ENCODE measurements at places on chromosomes 6 and 20.

- no peak for DNase-seq
Measured at GRCh38 chr20:44810061-44810390, 320 bp downstream of the RIMS4 start.

DNA sequence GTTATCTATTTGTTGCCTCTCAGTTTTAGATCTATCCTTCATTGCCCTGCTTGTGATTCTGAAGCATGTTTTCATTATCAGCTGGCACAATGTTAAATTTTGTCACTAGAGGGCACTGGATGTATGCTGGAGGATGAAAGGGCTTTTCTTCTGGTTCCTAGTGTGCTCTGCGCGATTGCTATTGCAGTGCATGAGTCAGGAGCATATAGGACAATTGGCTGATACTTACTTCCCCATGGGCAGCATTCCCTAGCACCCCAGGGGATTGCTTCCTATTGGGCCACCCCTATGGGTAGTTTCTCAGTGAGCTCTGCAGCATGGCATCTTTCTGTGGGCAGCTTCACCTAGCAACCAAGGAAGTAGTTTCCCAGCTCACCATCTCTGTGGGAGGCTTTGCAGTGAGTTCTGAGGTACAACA is 280.3 kb upstream of the SYNCRIP start:
- DNase-seq, result no peak

GRCh38 chr6:54193560-54193959 is 82.3 kb downstream of the MLIP start:
- no peak for DNase-seq

DNA sequence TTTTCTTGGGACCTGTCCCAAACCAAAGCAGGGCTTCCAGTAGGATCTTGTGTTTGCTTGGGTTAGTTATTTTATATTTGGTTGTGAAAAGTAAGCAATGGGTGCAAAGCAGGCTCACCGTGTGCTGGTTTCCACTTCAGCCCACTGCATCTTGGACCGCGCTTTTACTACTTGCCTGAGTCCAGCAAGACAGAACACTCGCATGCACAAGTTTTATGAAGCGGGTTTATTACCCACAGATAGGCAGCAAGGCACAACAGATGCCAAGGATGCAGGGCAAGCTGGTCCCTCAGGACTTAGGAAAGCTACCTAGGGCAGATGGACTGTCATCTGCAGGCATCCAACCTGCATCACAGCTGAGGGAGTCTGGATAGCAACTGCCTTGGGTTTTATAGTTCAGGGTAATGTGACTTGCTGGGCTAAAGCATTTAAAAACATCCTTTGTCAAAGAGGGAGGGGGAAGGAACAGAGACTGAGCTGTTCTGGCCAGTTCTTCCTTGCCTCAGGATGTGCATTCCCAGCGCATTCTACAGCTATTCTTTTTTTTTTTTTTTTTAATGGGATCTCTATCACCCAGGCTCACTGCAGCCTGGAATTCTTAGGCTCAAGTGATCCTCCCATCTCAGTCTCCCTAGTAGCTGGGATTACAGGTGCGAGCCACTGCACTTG is 18.5 kb downstream of the CITED2 start:
- DNase-seq, result no peak

DNA sequence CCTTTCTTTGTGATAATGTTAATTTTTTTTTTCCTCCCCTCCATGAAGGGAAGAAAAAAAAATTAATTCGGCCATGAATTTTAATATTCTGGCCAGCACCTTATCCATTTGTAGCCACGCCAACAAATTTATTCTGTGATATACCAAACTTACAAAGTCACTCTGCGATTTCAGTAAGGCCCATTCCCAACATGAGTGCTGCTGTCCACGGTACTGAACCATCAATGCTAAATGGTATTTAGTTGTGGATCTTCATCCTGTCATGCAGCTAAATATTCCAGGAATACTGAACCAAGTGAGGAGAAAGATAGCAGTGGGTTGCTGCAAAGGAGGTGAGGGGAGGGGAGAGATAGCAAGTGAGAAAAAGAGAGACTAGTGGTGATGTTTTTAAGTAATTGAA is 19.5 kb upstream of the RSPH4A start:
- DNase-seq, result no peak

DNA sequence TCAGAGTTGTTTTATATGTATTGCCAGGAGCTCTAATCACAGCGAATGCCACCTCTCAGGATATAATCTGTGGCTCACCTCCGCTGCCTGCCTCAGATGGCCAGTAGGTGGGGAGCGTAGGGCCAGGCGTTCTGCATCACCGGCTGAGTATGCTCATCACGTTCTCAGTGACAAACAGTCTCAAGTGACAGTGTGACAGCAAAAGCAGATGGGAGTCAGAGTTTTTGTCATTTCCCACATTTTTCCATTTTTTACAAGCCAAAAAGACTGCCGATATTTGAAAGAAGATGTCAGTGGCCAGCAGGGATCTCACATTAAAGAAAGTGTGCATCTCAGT is 208.7 kb downstream of the ALDH8A1 start:
- DNase-seq, result no peak

DNA sequence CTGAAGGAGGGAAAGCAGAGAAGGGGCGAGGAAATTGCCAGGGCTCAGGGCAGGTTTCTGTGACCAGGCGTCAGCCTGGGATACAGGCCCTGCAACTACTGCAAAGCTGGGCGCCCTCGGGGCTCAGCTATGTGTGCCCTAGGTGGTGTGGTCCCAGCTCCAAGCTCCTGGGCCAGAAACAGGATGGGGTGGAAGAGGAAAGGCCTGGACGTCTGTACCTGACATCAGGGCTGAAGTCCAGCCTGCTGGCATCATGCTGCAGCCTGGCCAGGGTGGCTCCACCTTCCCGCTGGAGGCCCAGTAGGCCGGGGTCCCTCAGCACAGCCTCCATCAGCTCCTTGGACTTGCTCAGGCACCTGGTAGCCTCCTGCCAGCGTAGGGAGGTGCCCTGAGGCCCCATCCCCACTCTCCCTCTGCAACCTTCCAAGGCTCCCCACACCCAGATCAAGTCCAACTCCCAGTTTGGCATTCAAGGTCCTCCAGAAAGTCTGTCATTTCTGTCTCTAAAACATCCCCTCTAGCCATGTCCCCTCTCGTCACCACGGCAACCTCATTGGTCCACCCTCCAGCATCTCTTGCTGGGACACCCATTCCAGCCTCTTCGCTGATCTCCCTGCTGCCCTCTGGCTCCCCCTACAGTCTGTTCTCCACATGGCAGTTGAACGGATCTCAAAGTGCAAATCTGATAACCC is 38.2 kb downstream of the KIAA1755 start:
- no peak for DNase-seq

- no peak for DNase-seq
Measured at GRCh38 chr20:2759603-2760296, 40.7 kb downstream of the CPXM1 start.

DNA sequence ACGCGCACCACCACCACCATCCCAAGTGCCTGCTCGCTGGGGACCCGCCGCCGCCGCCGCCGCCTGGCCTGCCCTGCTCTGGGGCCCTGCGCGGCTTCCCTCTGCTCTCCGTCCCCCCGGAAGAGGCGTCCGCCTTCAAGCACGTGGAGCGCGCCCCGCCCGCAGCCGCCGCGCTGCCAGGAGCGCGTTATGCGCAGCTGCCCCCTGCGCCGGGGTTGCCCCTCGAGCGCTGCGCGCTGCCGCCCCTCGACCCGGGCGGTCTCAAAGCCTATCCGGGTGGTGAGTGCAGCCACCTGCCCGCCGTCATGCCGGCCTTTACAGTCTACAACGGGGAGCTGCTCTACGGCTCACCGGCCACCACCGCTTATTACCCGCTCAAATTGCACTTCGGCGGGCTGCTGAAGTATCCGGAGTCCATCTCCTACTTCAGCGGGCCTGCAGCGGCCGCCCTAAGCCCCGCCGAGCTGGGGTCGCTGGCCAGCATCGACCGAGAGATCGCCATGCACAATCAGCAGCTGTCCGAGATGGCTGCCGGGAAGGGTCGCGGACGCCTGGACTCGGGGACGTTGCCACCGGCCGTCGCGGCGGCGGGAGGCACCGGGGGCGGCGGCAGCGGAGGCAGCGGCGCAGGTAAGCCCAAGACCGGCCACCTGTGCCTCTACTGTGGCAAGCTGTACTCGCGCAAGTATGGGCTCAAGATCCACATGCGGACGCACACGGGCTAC is 7.2 kb downstream of the PRDM13 start:
- no peak for DNase-seq

DNA sequence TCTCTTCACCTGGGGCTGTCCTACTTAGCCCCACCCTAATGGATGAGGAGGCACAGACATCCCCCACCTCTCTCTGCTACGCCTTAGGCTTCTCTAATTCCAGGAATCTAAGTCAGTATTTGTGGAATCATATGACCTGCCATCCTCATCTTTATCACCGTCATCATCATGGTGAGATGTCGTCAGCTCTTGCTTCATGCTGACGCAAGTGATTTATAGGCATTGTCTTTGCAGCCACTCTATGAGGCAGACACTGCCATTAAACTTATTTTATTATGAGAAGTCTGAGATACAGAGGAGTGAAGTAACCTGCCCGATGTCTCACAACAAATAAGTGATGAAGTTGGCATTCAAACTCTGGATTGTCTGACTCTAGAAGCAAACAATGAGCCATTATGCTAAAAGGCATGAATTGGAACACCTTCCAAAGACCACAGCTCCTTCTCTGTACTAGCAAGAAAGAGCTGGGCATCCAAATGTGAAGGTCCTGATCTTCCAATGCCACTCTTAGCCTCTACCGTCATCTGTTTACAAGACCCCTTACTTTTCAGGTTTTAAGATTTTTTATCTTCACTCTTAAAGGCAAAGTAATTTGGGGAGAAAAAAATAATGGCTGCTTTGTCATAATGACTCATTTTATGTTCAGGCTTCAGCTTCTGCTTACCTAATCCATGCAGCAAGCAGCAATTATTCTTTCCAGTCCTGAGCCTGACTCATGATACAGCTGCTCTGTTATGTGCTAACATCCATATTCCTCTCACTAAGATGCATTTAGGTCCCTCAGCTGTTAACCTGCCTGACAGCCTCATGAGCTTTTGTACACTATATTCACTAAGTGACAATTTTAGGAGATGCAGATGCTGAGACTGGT is 113.7 kb upstream of the BCLAF1 start:
- DNase-seq, result no peak

GRCh38 chr6:109187399-109188114 is 92.2 kb downstream of the CEP57L1 start:
- DNase-seq, result peak; percentile 47

GRCh38 chr6:16421462-16421960 is 183.1 kb downstream of the GMPR start:
- DNase-seq, result no peak

- DNase-seq, result no peak
Measured at GRCh38 chr6:24827162-24827561, 28.4 kb upstream of the ARMH2 start.

DNA sequence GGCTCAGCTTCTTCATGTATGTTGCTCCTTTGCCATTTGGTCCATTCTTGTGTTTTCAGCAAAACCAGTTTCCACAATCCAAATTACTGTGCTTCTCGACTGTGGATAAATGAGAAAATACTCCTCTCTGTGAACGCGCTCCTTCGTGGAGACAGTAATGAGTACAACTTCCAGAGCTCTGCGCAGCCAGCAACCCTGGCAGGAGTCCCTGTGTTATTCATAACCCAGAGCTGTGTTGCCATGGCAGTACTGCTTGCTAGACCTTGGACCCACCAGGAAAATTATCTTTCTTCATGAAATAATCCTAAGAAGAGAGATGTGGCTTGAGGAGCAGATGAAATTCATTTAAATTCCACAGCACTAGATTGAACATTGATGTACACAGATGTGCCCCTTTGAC is 73.7 kb downstream of the SLC22A3 start:
- DNase-seq, result no peak

GRCh38 chr20:52843425-52843824 is 128.7 kb upstream of the TSHZ2 start:
- no peak for DNase-seq

DNA sequence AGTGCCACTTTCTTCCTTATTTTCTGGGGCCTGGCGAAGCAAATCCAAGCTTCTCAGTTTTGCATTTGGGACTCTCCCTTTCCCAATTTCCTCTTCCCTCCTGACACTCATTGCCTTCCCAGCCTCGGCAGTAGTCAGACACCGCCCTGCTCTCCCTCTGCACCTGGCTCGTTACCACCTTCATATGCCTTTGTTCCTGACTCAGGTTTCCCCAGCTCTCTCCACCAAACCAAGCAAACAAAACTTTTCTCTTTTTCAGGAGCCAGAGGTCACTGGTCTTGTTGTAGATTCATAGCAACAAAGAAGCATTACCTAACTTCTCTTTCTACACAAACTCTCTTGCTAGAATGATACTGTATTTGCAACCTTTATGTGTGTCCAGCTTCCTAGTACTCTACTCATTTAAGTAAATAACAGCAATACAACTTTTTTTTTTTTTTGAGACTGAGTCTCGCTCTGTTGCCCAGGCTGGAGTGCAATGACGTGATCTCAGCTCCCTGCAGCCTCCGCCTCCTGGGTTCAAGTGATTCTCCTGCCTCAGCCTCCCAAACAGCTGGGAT is 9.0 kb upstream of the ZC3H12D start:
- no peak for DNase-seq

GRCh38 chr6:36402481-36402880 is 15.0 kb upstream of the ETV7 start:
- DNase-seq, result no peak

DNA sequence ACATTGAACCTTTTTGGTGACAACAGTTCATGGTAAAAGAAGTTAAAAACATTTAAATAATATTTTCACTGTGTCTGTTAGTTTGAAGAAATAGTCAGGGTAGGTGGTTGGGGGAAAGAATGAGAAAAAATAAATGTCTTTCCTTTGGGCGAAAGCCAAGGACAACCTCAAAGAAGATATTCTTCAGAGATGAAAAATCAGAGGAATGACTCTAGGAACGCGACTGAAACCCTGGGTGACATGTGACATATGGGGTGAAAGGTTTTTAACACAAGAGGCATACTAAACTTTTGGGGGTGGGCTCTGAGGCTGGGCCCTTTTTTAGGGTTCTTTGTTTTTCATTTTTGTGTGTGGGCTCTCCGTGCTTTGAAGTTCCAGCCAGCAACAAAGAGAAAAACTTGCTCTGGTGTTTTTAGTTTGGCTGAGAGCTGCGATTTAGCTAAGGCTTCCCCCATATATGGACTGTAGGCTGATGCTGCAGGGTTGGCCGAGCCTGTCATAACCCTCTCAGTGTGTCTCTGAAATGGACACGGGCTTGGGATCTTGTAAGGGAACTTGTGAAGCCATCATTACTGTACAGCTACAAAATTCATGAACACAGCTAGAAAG is 610.1 kb upstream of the ARID1B start:
- DNase-seq, result no peak

GRCh38 chr6:167420177-167420576 is 95.3 kb downstream of the TTLL2 start:
- DNase-seq, result no peak

GRCh38 chr20:49573900-49574416 is 6.0 kb upstream of the PTGIS start:
- DNase-seq, result no peak

Data from stimulated activated CD4-positive, alpha-beta T cell treated with anti-CD3 and anti-CD28 coated beads, Interleukin-15, amount 100 ng/mL, for 1 hour (primary cell).